ENCODE measurements at places on chromosomes 16 and 17.

DNA sequence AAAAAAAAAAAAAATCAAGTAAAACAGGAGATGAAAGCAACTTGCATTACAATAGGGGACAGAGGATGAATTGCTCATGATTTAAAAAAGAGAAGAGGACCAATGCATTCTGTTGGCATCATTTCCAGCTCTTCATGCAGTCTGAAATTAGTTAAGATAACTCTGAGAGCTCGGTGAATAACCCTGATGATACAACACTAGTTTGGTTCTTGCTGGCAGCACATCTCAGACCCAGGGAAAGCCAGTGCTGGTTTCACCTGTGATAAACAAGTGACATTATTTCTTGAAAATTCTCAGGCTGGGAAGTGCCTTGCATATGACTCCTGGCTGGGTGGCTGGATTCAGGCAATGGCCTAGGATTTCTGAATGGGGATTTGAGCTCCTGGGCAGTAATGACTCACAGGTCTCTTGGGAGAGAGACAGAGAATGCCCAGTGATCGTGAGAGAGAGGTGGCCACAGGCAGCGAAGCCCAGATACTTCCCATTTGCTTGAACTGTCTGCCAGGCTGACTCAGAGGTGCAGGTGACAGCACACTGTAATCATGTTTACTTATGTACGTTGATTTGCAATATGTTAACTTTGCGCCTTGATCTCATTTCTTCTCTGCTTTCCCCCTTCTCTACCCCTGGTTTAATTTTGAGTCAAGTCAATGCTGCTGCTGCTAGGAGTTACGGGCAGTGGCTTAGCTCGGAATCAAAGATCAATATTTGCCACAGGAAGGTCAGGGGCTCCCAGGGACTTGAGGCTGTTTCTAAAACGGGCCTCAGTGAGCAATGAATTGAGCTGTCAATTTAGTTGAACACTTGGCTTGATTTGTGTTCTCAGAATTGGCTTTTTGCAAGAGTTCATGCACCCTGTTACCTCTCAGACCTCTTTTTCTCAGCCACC is 27.1 kb downstream of the ARSG start:
- DNase-seq: no peak

- DNase-seq: no peak
Measured at GRCh38 chr16:15993946-15994665, 44.7 kb downstream of the ABCC1 start.

- DNase-seq: no peak
Measured at GRCh38 chr17:72465191-72466024, 344.6 kb downstream of the SOX9 start.

DNA sequence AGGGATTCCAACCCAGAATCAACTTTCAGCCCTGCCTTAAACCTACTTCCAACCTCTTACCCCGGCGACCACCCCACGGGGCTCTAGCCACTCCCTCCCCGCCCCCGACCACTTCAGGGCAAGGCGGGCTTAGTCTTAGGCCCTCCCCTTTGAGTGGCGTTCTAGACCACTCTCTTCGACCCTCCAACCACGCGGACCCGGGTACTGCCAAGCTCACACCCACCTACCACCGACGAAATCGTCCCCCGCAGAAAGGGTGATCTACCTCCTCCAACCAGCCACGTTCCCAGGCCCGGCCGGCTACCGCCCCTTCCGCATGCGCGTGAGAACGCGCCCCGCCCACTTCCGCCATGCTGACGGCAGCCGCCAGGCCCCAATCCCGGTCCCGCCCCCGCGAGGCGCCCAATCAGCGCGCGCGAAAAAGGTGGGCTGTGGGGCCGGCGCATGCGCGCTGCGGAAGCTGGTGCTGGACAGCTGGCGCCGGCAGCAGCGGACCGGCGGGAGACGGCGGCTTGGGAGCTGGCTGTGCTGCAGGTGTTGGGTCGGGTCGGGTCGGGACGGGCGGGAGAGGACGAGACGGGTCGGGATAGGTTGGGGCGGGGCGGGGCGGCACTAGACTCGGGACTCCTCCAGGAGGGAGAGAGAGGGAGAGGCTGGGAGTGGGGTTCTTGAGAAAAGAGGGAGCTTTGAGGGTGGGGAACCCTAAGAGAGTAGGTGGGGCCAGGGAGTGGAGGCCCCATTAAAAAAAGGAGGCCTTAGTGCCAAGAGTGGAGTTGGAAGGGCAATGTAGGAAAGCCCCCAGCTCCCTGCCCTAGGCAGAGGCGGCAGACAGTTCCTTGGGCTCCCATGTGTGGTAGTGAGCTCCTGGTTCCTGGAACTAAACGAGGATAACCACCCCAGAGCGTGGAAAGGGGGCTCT is at the start of gene NAT9:
TSS of gene NAT9 (minus strand) at position 302 of the 919 bp plus-strand sequence. CDS start 647 bp downstream, outside the sequence.
- peak; percentile 99 for DNase-seq

DNA sequence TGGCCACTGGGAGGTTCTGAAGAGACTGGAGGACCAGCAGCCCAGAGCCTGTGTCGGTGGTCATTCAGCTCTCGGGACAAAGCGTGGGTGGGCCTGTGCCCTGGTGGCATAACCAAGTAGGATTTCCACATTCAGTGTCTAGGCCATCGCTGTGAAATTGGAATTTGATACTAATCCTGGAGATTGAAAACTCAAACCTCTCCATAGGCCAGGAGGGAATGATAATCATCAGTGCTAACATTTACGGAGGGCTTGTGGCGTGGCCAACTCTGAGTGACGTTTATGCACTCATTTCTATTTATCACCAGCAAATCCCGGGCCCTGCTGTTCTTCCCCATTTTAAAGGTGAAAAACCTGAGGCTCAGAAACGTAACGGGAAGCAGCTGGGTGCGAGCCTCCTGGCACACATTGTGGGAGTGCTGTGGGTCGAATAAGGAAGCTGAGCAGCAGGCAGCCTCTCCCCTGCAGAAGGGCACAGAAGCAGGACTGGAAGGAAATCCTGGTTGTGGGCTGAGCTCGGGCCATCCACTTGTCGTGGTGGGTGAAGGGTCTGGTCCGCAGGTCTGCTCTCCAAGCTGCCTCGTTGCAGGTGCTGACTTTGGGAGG is 33.1 kb downstream of the RAI1 start:
- DNase-seq: no peak

GRCh38 chr17:59671386-59671785 is 35.8 kb downstream of the PTRH2 start:
- DNase-seq: no peak

DNA sequence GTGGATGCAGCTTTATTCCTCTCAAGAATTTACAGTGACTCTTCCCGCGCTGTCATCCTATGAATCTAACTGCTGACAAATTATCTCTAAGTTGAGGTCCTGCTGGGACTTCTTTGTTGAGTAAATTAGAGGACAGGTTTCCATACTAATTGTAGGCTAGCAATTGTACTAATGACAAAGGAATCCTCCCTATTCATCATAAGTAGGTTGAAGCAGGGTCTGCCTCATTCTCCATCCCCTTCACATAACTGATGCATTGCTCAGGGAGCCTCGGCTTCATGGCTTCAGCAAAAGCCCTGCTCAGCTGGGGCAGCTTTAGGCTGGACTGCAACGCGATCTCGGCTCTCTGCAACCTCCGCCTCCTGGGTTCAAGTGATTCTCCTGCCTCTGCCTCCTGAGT is 83.1 kb upstream of the IRX6 start:
- no peak for DNase-seq

DNA sequence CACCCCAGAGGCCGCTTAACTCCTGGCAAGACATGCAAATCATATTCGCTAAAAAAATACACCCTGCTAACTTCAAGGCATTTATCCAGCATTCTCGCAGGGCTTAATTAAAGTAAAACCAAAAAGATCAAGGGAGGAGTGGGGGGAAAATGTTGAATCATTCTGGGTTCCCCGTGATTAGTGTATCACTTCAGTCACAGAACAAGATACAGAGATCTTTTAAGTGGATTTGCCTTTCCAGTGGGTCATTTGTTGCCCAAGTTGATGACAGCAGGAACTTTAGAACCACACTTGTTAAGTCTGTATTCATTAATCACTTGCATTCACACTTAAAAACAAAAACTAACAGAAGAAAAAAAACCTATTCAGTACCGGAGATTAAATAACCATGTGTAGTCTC is 17.3 kb downstream of the CRYBA1 start:
- no peak for DNase-seq

GRCh38 chr17:9763643-9764042 is 27.7 kb downstream of the DHRS7C start:
- peak; percentile 36 for DNase-seq

DNA sequence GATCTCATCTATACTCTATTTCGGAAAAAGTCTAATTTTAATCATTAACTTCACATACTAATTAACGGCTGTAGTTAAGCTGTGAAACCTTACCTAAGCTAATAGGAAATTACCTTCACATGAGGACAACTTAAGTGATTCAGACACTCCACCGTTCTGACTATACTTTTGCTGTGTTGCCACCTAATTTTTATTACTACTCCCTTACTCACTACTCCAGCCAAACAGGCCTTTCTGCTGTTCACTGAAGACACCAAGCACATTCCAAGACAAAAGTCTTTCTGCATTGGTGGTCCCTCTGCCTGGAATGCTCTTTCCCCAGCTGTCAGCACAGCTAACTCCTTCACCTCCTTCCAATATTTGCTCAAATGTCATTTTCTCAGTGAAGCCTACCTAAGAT is 1.3 kb downstream of the CMTR2 start:
- DNase-seq: no peak

GRCh38 chr17:418421-418751 is 65.8 kb upstream of the RPH3AL start:
- DNase-seq: peak; percentile 64

- DNase-seq: no peak
Measured at GRCh38 chr16:17362183-17362582, 108.6 kb downstream of the XYLT1 start.

DNA sequence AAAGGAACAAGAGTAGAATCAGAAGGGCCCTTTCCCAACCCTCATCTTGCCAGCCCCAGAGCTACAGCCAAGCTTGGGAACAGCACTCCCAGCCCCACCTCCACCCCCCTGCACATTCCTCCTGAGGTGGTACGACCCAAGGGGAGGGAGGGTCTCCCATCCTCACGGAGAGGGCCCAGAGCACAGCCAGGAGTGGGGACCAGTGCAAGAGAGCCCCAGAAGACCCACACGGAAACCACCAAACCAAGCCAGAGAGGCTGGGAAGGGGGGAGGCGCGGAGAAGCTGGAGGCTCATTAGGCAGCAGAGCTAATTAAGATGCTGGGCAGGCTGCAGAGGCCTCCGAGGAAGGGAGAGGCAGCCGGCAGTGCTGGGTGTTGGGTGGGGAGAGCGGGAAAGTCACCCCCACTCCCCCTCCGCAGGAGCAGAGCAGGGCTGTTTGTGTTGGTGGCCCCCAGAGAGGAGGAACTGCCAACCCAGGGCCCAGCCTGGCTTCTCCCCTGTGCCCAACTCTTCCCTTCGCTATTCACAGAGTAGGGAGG is 2.4 kb downstream of the CACNB1 start:
- DNase-seq: no peak

- no peak for DNase-seq
Measured at GRCh38 chr17:31645351-31645750, 213.7 kb downstream of the COPRS start.

DNA sequence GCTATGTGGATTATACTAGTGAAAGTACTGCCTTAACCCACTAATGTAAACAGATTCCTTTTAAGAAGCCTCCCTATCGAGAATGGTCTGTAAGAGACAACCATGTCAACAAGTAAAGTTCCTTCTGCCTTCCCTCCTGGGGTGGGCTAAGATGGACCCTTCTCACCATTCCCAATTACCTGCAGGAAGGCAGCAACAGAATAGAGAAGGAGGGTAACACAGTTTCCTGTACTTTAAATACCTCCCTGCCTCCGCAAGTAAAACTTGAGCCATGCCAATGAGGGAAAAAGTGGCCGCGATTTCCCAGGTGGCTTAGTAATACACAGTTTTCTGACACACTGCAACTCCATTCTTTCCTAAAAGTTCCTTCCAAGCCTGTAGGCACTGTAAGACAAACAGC is 45.2 kb downstream of the TOX3 start:
- DNase-seq: no peak

DNA sequence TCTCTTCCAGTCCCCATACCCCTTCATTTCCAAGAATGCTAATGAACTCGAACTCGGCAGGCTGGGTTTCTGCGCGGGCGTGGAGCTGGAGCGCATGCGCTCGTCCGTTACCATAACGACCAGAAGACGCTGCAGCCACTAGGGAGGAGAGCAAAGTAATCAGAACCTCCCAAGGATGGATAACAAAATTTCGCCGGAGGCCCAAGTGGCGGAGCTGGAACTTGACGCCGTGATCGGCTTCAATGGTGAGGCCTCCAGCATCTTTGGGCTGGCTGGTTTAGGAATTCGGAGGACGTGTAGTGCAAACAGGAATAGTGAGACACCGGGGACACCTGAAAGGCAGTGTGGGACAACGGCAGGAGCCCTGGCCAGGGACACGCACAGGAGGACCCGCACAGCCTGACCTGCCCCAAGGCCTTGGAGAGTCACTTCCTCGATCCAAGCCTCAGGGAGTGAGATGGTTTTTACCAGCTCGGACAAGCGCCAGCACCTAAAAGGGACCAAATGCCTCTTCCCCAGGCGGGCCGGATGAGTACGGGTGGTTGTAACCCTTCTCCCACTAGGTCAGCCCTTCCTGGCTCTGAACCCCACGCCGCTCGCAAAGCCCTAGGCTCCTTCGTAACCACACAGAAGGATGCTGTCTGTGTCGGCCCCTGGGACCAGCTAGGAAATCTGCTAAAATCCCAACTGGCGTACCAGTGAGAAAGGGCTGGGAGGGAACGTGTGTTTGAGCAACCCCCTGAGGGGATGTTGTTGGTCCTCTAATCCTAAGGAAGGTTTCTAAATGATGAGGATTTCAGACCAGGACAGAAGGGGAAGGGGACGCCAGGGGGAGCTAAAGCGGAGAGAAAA is at the start of gene CFAP52:
TSS of gene CFAP52 (plus strand) at position 122 of the 852 bp plus-strand sequence. CDS start at position 176, 54 bp downstream.
- peak; percentile 78 for DNase-seq

DNA sequence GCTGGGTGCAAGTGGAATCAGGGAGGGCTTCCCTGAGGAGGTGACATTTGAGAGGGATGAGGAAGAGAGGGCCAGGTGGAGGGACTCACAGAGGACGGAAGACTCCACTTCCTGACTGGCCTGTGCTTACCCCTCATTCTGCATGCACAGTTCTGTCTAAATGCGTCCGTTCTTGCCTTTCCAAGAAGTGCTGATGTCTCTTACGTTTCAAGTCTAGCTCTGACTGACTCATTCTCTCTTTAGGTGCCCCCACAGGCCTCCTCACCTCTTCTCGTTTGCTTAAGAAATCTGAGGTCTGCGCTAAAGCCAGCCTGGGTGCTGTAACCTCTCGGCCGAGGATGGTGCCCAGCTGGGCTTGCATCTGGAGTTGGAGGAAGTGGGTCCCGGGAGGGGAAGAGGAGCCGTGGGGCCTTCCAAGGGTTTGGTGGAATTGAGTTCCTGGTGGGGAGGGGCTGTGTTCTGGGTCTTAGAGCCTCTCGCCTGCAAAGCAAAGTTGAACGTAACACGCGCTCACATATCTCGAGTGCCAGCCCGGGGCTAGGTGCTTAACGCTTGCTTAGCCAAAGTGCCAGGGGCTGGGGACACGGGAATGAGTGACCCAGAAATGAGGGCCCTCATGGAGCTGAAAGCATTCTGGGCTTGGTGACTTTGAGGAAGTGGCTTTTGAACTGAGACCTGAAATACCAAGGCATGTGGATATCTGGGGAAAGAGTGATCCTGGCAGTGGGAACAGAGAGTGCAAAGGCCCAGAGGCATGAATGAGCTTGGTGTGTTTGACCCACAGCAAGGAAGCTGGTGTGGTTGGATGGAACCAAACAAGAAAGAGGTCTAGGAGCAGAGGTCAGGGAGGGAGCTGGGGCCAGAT is 4.8 kb downstream of the IL4R start:
- peak; percentile 88 for DNase-seq
